ENCODE measurements at places on chromosomes 2 and 18.
A peak's percentile ranks its signal among the peaks of the same experiment; 100 is the strongest.

GRCh38 chr2:207530160-207531031, 634 bp downstream of the CREB1 start:
- peak; percentile 57 for DNase-seq

DNA sequence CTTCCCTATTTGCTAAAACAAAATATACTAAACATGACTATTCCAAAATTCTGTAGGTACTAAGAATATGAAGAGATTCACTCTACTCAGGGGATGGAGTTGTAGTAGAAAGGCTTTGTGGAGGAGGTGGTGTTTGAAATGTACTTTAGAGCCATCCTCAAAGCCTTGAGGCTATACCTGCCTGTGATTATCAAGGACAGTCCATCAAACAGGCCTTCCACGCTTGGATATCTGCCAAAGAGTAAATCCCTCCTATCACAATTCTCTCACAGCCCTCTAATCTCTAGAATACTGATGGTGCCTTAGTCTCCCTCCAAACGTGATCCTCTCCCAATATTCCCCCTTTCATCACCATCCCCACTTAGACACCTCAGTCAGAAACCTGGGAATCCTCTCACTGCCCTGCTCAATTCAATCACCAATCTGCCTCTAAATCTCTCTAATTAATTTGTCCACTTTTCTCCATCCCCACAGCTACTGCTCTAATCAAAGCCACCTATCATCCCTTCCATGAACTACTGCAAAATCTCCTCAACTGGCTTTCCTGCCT, 13.1 kb downstream of the SOS1 start:
- no peak for DNase-seq

DNA sequence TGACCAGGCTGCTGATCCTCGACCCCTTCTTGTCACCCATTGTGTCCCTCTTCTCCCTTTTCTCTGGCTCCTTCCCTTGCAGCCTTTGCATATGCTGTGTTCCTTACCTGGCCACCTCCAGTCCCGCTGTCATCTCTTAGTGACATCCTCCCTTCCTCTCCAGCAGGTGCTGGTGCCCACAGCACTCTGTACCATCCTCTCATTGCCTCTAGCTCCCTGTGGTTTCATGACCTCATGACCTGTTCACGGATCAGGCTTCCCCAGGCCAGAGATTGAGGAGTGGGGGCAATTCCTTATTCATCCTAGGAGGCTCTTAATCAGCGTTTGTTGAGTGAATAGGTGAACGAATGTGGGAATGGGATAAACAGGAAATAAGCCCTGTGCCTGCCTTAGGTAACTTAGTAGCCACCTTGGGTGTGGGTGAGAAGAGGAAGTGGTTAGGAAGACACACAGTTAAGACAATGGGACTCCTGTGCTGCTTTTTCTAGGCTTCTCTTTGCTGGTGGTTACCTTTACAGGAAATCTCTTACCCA, 35.5 kb downstream of the ITGA6 start:
- DNase-seq: no peak

DNA sequence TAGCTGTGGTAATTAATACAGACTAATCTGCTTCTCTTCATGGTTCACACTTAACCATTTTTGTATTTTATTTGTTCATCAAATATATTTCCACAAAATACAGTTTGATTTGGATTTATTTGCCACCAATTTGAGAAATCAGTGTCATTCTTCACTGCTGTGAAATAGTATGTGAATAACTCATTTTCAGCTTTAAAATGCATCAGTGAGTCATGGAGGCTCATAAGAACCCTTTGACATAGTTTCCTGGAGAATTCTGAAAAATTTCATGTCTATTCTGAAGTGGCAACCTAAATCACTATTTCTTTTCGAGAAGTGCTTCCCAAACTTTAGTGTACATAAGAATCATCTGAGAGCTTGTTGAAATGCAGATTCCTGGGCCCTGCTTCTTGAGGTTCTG, 1026.7 kb upstream of the ACVR2A start:
- DNase-seq: peak; percentile 10

- DNase-seq: no peak
These were observed 299.0 kb downstream of the NDUFA10 start for GRCh38 chr2:239726091-239726591.

DNA sequence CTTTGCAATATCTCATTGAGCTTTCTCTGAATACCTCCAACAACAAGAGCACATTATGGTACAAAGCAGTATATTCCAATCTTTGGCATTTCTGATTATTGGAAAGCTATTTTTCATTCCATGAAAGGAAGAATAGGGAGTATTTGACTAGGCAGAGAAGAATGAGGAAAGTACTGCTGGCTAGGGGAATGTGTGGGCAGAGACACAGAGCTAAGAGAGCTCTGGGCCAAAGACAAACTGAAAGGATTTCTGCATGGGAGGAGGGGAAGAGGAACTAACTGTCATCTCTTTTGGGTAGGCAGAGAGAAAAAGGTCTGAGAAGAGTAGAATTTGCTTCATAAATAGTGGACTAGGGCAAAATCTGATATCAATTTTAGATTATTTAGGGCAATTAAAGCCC, 150.8 kb downstream of the CCDC85A start:
- DNase-seq: peak; percentile 55

DNA sequence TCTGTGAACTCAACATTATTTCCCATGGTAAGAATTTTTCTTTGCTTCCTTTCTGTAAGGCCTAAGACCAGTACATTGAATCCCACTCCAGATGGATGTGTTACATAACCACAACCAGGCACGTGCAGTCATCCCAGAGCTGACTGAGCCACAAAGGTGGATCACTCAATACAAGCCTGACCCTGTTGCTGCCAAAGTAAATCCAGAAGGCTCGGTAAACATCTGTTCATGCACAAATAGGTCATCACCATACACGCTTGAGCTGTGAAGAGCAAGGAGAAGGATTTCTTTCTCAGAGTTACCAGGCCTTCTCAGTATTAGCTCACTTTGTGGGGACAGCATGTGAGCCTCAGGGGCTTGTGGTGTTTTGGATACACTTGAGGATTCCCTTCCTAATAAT, 791.4 kb upstream of the FANCL start:
- no peak for DNase-seq

- no peak for DNase-seq
These were observed 32.3 kb downstream of the KLF7 start for GRCh38 chr2:207133458-207133819.

- DNase-seq: no peak
These were observed 11.1 kb downstream of the C2orf74 start for GRCh38 chr2:61173116-61173515.

- peak; percentile 16 for DNase-seq
These were observed 57.0 kb downstream of the LYPD6 start for GRCh38 chr2:149387411-149387810.
